Stimulated activated CD4-positive, alpha-beta T cell treated with anti-CD3 and anti-CD28 coated beads, Interleukin-4, amount 100 ng/mL, for 4 hours (primary cell): ENCODE measurements at places on chromosomes 4 and X.

DNA sequence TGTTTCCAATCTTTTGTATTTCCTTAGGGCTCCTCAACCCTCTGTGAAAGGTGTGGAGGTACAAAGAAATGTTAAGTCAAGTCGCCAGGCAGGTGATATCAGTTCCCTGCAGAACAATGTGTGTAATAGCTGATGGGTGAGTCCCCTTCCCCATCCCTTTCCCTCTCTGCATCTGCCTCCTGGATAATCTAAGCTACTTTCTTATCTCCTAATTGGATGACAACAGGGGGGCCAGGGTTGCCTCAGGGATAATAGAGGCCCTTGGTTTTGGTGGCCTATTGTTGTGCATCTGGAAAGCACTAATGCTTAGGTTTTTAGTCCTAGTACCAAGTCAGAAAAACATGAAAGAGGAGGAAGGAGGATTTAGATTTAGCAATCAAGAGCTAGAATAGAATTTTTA is 29.1 kb downstream of the MAGED1 start:
- DNase-seq, result no peak

GRCh38 chrX:80285131-80285773 is 135.0 kb upstream of the TENT5D start:
- DNase-seq, result no peak

DNA sequence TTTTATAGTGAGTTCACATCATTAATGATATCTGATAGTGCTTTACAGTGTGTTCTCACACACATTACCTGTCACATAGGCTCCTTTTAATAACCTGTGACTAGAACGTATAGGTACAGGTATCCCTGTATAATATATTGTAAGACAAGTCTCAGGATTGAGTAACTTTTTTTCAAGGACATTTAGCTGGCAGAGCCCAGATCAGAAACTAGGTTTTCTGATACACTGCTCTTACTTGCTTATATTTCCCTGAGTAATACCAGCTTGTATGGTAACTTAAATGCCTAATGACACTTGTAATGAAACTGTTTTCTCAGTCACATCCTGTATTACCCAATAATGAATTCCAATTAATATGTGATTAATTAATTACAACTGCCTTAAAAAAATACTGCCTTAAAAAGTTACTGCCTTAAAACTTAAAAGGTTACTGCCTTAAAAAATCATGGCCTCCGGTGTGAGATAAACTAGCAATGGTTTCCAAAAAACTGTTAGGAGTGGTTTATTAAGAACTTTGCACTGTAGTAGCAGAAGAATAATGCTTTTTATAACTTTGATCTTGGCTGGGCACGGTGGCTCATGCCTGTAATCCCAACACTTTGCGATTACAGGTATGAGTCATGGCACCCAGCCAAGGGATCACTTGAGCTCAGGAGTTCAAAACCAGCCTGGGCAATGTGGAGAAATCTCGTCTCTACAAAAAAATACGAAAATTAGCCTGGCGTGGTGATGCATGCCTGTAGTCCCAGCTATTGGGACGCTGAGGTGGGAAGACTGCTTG is 11.9 kb downstream of the COPS4 start:
- no peak for DNase-seq

- DNase-seq, result no peak
These were observed 18.0 kb upstream of the BMPR1B start for GRCh38 chr4:94739741-94740140.

GRCh38 chrX:26783512-26784225 is 567.7 kb downstream of the MAGEB5 start:
- no peak for DNase-seq

- DNase-seq, result no peak
These were observed 27.4 kb downstream of the ADRA2C start for GRCh38 chr4:3793545-3793944.

GRCh38 chr4:7929118-7929951 is 10.3 kb downstream of the AFAP1 start:
- DNase-seq, result no peak

- no peak for DNase-seq
These were observed 192.5 kb upstream of the CLNK start for GRCh38 chr4:10877076-10877475.

DNA sequence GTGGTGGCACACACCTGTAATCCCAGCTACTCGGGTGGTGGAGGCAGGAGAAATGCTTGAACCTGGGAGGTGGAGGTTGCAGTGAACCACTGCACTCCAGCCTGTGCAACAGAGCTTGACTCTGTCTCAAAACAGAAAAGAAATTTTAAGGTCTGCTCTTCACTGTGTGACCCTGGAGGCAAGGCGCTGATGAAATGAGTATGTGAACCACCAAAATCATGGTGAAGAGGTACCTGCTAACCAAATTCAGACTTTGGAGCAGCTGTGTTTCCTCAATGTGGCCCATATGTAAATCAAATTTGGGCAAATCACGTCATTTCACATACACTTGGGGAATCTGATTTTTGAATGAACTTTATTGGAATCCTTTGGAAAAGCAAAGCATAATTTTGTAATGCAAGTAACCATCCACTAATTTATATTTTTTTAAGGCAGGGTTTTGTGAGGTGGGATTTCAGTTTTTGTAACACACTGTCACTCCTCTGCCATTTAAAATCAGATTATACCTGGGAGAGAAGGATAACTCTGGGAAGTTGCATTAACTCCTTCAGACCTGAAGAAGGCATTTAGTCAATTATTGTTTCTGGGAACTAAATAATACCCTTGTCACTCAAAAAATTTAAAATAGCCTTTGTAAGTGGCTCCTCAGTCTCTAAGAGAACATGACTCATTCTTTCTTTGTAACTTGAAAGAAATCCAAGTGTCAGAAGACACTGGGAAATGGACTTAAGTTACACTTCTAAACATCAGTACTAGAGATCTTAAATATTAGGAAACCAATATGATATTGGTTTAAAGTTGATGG is 24.0 kb downstream of the DOCK11 start:
- no peak for DNase-seq

DNA sequence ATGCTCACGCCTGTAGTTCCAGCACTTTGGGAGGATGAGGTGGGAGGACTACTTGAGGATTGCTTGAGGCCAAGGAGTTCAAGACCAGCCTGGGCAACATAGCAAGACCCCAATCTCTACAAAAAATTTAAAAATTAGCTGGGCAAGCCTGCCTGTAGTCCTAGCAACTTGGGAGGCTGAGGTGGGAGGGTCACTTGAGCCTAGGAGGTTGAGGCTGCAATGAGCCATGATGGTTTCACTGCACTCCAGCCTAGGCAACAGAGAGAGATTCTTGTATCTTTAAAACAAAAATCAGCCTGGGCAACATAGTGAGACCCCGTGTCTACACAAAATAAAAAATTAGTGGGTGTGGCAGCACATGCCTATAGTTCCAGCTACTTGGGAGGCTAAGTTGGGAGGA is 1.9 kb downstream of the ZNF41 start:
- DNase-seq, result no peak

GRCh38 chr4:123380728-123381716 is 15.6 kb upstream of the SPRY1 start:
- DNase-seq, result no peak

- no peak for DNase-seq
These were observed 21.6 kb upstream of the RXFP1 start for GRCh38 chr4:158500054-158500453.

DNA sequence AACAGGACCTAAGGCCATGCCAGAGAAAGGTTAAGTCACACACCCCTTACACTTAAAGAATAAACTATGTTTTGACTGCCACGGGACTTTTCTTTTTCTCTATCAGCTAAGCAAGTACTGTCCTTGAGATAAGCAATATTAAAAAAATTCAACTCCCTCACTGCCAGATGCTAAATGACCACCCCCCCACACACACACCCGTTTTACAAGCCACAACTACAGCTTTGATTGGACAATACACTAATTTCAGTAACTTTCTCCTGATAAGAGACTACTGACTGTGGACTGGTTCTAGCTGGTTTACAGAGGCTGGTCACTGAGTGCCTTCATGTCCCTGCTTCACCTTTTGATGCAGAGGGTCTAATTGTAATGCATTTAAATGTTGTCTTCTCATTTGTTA is 63.9 kb upstream of the HOPX start:
- DNase-seq, result no peak

GRCh38 chr4:168893205-168893604 is 116.8 kb downstream of the CBR4 start:
- DNase-seq, result no peak

DNA sequence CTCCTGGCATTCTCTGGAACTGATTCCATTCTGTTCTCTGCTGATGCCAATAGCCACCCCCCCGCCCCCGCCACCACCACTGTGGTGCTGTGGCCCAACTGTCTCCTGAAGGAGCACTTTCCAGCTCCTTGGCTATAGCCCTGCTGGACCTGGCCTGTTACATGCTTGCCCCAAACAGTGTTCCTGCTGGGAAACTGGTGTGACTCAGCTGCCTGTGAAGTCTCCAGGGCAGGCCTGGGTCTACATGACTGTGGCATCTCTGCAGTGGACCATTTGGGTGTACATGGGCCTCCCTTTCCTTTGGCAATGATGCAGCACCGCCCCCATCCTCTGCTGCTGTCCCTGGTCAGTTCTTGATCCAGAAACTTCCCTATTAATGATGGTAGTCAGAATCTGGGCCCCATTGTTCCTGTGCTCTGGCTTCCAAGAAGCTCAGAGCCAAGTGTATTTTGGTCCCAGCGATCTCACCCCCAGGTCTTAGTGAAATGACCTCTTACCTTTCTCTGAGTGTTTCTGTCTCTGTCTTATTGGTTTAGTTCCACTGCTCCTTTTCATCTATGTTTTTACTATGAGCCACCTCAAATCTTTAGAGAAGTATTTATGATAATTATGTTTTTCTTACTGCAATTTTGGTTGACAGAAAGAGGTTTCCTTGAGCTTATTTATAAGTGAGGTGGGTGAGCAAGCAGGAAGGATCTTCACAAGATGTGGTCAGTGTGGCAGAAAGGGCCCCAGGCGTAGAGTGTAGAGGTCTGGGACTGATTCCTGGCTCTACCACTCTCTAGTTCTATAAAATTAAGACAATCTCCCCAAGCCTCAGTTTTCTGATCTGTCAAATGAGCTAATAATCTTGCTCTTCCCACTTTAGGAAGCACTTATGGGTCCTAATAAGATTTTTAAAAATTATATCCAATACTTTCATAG is 210.7 kb upstream of the EOLA2 start:
- no peak for DNase-seq

DNA sequence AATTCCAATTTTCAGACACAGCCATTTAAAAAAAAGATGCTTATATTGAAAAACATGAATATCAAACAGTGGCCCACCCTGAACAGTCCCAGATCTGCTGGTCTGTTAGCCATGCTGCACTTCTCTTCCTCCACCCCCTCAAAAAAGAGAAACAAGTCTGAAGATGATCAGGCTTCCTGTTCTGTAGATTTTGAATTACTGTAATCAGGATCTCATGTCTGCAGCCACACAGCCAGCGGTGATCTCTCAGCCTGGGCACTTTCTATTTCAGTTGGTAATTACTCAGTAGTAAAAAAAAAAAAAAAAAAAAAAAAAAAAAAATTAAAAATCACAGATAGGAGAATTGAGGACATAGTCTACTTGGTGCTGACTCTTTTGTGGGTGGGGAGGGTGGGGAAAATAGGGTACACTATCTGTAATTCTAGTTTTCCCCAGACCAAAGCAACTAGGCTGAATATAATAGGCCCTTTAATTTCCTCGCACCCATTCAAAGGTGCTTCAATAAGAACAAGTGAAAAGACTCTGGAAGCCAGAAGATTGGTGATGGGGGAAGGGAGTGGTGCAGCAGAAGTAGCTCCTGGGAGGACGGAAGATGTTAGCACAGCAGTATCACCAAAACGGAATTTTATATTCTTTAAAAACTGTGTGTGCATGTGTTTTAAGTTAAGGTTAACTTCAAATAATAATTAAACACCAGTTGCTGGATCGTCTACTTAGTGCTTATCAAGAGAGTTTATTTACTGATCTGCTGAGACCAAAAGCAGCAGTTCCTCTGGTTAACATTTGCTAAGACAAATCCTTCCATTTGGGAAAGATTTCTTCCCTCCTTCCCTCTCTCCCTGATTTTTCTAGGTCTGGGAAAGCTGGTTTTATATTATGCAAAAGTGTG is 47.0 kb downstream of the SPRY1 start:
- no peak for DNase-seq

DNA sequence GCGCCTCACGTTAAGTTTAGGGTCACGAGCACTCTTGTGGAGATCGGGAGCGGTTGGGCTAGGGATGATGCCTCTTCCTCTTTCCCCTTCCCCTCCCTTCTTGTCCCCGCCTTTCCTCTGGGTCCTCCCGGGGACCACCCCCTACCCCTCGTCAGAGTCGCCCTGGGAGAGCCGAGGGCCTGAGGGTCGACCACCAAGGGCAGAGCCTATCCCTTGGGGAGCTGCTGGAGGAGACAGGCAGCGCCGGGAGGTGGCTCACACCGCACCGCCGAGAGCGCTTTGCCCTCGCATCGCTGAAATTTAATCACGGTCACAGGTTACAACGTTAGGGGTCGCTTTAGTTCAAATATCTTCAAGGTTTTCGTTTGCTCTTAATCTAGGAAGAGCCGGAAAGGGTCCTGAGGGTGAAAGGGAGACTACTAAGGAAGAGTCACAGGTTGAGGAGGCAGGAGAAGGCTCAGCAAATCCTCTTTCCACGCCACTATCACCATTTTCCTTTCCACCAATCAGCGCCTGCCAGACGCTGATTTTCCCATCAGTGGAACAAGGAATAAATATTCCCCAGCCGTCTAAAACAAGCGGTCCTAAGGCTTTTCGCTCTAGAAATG is 528 bp upstream of the SNCA start:
- DNase-seq, result no peak

GRCh38 chr4:165461159-165461821 is 82.5 kb downstream of the CPE start:
- no peak for DNase-seq

- peak; percentile 52 for DNase-seq
These were observed 55.8 kb upstream of the BCOR start for GRCh38 chrX:40153345-40154249.

- no peak for DNase-seq
These were observed 655.8 kb downstream of the ZNF674 start for GRCh38 chrX:45889471-45889870.

DNA sequence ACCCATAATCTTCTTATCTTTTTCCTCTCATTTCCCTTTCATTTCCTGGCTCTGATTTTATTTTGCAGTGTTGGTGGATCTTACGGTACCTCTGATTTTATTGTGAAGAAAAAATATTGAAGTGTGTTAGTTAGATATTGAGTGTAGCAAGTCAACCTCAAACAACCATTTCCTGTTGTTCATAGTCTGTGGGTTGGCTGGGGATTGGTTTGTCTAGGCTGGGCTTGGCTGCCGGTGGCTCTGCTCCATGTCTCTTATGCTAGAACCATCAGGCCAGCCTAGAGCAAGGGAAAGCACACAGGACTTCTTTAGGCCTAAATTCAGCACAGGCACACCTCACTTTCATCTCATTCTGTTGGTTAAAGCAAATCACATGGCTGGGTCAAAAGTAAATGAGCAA is 383.1 kb upstream of the LCORL start:
- DNase-seq, result no peak

DNA sequence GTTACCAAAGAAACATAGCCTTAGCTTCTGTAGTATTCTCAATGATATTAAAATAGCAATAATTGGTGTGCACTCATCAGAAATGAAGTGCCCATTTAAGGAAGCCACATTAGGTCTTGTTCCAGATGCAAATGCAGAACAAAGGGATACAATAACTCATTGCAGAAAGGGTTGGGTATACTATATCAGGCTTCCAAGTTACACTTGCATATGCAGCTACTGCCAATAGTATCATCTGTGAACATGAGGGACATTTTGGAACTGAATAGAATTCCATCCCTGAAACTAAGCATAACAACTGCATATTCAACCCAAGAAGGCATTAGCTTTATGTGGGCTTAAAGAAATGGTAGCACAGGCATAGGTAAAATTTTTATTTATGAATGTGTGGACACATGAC is 167.8 kb downstream of the ANTXR2 start:
- no peak for DNase-seq
